ENCODE measurements at places on chromosomes 3 and 15.

- DNase-seq = peak; percentile 70
These were observed 8.5 kb downstream of the FAM107A start for GRCh38 chr3:58568572-58569286.

DNA sequence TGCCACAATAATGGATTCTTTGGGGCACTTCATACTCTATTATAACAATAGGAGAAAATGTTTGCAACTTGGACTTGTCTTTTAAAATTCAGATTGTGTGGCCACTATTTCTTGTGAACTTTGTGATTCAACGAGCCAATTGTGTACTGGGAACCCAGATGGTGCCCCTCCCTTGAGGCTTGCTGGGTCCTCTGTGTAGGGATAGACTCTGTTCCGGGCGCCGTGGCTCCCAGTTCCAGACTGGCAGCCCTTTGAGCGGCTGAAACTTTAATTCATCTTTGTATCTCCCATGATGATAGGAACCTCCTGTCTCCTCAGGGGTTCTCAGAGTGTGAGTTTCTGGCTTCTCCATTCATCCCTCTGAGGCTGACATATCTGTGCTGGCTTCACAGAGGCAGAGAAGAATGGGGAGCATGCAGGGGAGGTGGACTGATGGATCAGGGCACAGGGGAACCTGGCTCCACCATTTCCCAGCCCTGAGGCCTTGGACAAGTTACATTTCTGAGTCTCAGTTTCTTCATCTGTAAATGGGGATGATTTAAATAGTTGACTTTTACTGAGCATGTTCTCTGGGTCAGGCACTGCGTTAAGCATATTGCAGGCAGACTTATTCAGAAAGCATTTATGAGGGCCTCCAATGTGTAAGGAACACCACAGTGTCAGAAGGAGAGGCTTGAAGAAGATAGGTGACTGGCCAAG lies 15.2 kb upstream of the ANKDD1A start:
- no peak for DNase-seq

- peak; percentile 34 for DNase-seq
These were observed 82.9 kb downstream of the RAP2B start for GRCh38 chr3:153244961-153245360.

DNA sequence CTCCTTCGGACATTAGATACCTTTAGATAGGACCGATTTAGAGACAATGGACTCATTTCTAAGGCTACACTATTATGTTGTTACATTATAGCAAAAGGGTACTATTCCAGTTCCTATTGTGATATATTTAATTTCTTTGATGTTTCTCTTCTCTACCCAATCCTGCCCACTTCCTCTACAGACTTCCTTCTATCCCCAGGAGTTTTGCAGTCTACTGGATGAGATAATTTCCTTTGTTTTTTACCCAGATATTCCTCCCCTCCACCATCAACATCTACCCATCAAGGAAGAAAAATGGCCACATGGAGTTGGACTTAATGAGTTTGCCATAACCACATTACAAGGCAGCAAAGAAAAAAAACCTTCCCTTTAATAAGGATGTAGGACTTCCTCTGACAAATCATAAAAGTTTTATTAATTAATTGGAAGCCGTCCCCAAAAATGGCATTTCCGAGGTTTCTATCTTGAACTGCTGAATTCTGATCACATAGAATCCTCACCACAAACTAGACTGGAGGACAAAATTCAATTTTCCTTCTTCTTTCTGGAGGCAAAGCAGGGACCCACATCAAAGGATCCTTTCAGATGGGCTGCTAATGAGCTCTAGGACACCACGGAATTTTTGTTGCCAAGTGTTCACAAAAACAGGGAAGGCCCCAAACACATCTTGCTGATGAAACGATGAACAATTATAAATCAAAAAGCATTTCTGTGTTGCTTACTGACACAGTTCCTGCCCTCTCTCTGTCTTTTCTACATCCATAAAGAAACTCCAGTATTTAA lies 33.4 kb downstream of the FRMD4B start:
- DNase-seq = no peak

- DNase-seq = no peak
These were observed 522.8 kb downstream of the CADM2 start for GRCh38 chr3:85481411-85482212.

- no peak for DNase-seq
These were observed 148.3 kb downstream of the DNAJB8 start for GRCh38 chr3:128318275-128318941.

- DNase-seq = peak; percentile 66
These were observed 8.8 kb upstream of the CPOX start for GRCh38 chr3:98602078-98602678.

DNA sequence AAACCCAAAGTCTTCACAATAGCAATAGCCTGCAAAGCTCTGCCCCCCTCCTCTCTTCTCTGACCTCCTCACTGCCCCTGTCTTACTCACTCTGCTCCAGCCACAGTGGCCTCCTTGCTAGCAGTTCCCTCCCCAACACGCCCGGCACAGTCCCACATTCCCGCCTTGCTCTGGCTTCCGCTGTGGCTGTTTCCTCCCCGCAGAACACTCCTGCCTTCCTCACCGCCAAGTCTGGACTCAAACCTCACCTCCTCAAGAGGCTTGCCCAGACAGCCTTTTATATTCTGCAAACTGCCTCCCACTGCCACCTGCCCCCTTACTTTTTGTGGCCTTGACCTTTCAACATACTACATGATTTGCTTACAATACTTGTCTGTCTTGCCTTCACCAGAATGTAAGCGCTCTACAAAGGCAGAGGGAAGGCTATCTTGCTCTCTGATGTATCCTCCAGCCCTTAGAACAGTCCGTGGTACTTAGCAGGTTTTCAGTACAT lies 406 bp upstream of the MPI start:
- peak; percentile 63 for DNase-seq

DNA sequence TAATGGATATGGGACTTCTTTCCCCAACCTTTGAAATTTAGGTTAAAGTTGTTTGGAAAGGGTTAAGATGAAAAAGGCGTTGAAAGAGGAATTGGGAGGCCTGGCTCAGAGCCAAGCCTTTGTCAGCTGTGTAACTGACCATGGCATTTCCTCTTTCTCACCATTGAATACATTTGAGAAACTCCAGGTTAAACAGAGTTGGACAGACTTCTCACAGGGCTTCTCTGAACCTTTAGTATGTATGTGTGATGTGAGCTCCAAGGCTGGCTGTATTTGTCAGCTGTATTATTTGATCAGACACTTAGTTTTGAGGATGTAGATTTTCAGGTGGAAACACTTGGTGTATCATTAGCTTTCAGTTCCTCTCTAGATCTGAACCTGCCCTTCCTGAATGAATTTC lies 136.4 kb upstream of the GOLGA6L4 start:
- DNase-seq = peak; percentile 6

DNA sequence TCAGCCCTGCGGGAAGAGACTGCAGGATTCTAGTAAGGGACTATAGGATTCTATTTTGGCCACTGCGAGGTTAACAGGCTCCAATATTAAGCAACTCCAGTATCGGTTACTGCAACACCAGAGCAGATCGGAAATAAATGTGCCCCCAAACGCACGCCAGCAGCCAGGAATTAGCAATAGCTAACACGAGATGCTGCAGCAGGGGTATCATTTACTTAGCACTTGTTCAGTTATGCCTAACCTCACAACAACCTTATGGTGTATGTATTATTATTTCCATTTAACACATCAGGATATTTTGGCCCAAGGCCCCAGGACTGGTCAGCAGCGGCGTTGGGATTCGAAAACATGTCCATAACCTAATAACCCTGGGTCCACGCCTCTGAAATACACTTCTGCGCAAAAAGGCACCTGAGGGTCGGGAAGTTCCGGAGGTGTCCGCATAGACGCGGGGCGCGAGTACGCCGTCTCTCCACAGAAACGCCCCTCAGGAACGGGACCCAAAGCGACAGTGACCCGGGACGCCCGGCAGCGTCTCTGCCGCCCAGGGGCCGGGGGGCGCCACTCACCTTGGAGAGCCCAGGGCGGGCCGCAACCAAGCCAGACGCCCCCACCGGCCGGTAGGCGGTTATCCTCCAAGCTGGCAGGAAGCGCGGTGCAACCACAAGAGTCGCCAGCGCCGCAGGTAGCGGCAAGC lies 681 bp downstream of the PIK3CB start:
- peak; percentile 37 for DNase-seq

GRCh38 chr3:63456901-63457300 lies 178.8 kb downstream of the SYNPR start:
- no peak for DNase-seq

DNA sequence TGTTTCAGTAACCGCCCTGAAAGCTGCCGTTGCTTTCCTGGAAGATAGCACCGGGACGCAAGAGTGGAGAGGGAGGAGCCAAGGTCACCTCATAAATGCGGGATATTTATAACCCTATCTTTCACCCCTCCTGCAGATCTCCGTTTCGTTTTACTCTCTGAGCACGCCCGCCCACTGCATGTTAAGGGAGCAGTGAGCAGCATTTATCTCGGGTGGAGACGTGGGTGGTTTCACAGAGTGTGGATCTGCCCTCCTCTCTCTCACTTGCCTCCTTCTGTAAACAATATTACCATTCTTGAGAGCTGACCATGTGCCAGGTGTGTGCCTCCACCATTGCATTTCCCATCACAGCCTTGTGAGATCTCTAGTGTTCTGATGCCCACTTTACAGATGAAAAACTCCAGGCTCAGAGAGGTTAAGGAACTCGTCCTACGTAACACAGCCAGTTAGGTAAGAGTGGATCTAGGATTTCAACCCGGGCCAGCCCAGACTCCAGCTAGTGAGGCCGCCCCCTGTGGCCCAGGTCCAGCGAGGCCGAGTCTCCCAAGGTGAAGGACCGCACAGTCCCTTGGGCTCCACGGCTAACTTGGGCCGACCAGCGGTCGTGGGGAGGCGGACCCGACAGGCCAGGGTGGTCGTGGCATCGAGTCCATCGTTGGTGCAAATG lies 16.9 kb upstream of the SEMA4B start:
- peak; percentile 73 for DNase-seq

DNA sequence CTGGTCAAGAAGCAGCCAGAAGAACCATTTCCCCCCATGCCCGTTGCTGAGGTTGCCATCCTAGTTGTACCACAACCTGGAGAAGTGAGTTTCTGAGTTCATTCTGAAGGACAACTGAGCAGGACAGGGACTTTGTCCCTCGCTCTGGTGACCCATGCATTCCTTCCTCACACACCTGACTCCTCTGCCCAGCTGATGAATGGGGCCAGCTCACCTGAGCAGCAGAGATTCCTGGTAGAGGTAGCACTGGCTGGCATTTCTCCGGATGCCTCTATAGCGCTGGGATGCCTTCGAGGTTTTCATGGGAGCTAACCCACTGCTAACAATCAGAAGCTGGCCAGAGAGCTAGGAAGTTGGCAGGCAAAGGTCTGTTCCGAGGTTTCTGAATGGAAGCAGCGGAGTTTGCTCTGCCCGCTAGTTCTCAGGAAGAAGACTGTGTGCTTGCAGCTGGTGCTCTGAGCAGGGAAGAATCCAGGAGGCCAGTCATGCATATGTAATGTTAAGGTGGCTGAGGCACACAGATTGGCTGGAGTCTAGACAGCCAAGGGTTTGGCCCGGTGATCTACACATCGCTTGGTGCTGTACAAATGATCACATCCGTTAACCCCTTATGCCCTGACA lies at the start of gene TMC3:
Gene TMC3, minus strand, starts transcription at position 439 of the 621 bp plus-strand sequence. Its CDS starts 136 bp downstream, at position 303.
- no peak for DNase-seq

- DNase-seq = no peak
These were observed 172.4 kb downstream of the CHST2 start for GRCh38 chr3:143291836-143292447.

GRCh38 chr15:68154923-68155559 lies 50.1 kb downstream of the CALML4 start:
- DNase-seq = peak; percentile 65

DNA sequence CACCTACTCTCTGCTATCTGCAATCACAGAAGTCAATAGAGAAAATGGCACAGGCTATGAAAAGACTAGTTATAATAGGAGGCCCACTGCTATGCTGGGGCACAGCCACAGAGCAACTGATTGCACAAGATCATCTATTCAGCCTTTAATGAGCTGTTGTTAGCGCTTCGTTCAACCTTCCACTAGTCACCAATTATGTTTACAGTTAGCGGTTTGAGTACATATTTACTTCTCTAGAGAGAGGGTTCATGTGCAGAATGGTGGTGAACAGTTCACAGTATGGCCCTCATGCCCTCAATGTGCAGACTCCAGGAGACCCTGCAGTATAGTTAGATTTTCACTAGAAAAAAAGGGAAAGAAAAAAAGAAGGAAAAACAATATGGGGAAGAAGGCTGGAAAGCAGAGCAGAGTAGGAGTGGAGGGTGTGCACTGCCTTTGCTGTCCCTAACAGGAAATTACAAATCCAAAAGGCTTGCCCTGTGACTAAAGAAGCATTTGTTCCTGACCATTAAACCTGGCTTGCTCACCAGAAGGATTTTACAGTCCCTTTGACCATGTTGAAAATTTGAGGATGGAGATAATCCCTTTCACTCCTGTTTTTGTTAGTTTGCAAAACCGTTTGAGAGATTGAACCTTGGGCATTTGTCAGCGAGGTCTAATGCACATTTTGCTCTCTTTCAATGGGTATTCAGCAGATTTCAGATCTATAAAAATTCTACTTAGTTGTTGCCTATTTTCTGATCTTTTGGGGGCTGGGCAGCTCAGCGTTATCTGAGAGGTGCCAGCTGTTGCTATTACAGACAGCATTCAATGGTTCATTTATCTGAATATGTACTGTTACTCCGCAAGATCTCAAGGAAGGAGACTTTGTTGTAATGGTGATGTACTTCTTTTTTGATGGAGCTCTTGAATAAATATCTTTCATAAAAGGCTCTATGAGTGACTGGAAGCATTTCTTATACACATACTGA lies 296.1 kb downstream of the LSAMP start:
- peak; percentile 28 for DNase-seq

- peak; percentile 99 for DNase-seq
These were observed 63.7 kb downstream of the LRCH3 start for GRCh38 chr3:197854596-197855343.

DNA sequence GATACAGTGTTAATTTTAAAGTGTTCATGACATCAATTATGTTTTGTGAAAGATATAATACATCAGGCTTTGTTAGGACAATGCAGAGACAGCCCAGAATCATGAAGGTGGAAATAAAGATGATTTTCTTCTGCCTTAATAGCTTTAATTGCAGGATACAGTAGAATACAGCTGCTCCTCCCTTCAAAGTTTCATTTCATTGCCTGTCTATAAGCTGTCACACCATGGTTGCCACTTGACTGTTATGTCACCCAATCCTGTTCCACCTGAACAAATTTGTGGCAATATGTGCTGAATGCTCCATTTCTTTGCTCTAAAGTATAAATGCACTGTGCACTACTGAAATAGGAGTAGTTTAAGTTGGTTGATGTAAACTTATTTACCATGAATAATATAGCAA lies 537.8 kb upstream of the ROBO2 start:
- no peak for DNase-seq

DNA sequence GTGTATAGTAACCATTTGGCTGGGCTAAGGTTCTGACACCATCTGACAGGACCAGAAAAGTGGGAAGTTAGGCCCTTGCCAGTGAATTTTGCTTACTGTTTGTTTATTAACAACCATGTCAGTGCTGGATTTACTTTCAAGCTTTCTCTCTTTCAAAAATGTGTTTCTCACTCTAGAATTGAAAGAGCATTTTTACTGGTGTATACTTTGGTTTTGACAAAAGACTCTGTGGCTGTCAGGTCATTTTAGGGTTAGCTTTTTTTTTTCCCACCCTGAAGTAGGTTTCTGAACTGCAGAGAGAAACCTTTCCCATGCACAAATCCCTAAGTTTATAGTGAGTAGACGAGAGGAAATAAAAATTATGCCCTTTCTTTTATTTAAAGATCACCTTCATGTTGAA lies 230.0 kb upstream of the TBC1D5 start:
- no peak for DNase-seq

- no peak for DNase-seq
These were observed 209.3 kb upstream of the PROK2 start for GRCh38 chr3:71994203-71994602.

- DNase-seq = no peak
These were observed 231.9 kb upstream of the LRTM1 start for GRCh38 chr3:55159711-55160110.

- peak; percentile 9 for DNase-seq
These were observed 198.4 kb downstream of the ATP10A start for GRCh38 chr15:25664761-25665160.

Measured in EH (cell line).